Psoas muscle (tissue), 8 donors: ENCODE measurements at places on chromosomes 12 and 14. TPM values are rescaled to one million over a fixed set of nuclear protein-coding genes. Genes with fewer than 3 reads are reported as not detected.

TESPA1 gene
- 0.61 TPM for total RNA-seq

DNA sequence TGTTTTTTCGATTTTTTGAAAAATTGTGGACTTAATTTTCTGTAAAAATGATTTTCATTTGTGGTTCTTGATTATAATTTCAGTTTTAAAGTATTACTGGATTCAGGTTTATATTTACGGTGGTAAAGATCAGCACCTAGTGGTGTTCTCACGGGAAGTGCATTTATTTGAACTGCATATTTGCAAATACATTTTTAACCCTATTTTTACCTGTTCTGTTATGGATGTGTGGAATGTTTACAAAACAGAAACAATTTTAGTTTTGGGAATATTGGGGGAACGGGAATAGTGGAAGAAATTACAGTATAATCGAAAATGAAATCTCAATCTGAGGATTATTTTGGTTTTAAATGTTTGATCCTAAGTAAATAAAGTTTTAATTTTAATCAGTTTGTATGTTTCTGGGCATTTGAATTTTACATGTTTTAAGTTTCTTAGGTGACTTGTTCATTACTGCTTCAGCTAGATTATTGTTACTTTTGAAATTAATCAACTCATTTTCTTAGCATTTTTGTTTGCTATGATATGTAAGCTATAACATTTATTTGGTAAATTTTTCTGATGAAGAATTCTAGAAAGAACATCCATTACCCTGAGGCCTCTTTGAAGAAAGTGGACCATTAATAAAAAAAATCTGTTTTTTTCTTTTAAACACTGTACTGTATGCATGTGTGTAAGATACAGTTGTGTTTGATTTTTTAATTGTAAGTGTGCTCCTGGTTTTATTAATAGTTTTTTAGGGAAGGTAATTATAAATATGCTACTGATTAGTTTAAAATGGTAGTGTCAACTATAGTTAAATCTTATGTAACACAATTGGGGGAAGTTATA lies 942 bp downstream of the ATF7IP start:
- DNase-seq = no peak

RPGRIP1 gene
- total RNA-seq = not detected

NELL2 gene
- total RNA-seq = 1.8 TPM

RDH11 gene
- 5.4 TPM for total RNA-seq

LHX5 gene
- not detected for total RNA-seq

STYK1 gene
- total RNA-seq = 0.18 TPM

DNA sequence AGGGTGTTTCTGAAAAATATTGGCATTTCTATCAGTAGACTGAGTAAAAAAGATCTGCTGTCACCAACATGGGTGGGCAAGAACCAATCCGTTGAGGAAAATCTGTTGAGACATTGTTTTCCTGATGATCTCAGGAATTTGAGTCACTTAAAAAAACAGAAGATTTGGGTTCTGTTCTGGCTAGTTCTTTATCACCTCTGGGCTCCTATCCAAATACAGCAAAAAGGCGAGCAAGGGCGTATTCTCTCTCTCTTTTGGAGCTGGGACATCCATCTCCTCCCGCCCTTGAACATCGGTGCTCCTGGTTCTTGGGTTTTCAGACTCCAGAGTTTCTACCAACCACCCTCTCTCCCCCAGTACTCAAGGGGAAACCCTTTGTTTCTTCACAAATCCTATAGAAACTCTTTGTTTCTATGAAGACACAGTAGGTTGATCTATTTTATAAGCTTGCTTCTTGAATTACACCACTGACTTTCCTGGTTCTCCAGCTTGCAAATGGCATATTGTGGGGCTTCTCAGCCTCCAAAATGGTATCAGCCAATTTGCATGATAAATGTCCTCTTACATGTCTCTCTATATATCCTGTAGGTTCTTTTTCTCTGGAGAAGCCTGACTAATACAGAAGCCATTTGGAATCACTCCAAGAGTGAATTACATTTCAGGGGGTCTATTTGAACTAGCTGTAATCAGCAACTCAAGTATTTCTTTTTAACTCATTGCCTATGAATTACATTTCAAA lies 263.9 kb upstream of the TMTC1 start:
- no peak for DNase-seq

DNA sequence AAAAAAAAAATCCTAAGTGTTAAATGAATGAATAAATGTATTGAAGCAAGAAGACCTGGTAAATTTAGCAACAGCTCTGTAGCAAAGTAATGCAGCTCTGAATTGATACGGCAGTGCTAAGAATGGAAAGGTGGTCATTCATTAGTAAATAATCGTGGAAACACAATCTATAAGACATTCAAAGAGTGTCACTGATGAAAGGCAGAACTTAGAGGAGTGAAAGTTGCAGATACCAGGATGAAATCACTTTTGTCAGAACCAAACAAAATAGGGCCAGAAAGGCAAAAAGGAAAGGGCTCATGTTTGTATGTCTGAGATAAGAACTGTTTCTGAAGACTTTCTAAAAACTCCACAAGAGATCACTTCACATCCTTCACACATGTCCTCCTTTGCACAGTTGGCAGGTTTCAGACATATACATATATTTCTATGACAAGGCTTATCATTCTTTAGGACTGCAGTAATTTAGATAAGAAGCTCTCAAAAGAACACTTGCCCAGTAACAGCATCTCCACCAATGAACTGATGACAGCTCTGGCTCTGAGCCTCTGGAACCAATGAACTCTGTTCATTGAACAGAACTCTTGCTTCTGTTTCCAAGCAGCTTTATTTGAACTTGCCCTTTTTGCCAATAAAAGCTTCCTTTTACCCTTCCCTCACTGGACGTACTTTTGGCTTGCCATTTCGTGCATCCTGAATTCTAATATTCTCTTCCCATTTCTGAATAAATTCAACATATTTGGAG lies 4.2 kb upstream of the LRR1 start:
- no peak for DNase-seq

DNA sequence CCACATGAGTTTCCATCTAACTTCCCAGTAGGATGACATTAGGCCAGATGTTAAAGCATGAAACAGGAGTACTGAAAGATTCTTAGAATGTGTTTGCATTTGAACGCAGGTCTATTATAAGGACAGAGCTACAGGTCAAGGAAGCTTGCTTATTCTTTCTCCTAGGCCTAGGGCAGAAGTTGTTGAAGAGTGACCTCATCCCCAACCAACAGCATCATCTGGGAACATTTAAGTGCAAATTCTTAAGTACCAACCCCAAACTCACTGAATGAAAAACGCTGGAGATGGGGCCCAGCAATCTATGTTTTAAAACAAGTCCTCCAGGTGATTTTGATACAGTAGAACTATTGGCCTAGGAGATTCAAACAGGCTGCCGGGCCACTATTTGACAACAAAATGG lies 52.4 kb downstream of the PAPLN start:
- DNase-seq = no peak

DNA sequence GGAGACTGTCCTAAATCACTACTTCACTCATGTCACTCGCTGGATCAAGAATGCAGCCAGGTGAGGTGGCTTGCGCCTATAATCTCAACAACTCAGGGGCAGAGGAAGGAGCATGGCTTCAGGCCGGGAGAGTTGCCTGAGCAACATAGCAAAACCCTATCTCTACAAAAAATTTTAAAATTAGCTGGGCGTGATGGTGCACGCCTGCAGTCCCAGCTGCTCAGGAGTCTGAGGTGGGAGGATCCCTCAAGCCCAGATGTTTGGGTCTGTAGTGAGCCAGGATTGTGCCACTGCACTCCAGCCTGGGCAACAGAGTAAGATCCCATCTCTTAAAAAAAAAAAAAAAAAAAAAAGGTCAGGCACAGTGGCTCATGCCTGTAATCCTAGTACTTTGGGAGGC lies 5.9 kb downstream of the SMAGP start:
- no peak for DNase-seq

BORCS5 gene
- total RNA-seq = 12.6 TPM
